ENCODE measurements at places on chromosomes 11 and 22.

DNA sequence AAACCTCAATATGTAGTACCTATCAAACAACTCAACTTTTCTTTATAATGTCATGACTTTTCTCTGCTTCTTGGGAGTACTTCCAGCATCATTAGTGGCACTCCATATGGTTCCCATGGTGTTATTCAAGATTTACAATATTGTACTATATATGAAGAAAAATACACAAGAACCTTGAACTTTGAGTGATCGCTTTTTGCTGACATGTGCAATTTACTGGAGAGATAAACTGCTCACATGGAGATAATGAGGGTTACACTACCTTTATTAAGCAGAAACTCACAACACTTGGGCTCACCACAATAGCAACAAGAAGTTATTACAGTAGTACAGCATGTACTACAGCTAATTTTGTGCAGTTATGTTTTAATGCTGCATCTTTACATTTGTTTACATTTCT, 388.2 kb downstream of the DLG2 start:
- no peak for DNase-seq

- DNase-seq: no peak
Measured at GRCh38 chr22:38865201-38866023, 6.6 kb downstream of the CBX6 start.

- DNase-seq: no peak
Measured at GRCh38 chr11:126444072-126444471, 88.6 kb downstream of the ST3GAL4 start.

DNA sequence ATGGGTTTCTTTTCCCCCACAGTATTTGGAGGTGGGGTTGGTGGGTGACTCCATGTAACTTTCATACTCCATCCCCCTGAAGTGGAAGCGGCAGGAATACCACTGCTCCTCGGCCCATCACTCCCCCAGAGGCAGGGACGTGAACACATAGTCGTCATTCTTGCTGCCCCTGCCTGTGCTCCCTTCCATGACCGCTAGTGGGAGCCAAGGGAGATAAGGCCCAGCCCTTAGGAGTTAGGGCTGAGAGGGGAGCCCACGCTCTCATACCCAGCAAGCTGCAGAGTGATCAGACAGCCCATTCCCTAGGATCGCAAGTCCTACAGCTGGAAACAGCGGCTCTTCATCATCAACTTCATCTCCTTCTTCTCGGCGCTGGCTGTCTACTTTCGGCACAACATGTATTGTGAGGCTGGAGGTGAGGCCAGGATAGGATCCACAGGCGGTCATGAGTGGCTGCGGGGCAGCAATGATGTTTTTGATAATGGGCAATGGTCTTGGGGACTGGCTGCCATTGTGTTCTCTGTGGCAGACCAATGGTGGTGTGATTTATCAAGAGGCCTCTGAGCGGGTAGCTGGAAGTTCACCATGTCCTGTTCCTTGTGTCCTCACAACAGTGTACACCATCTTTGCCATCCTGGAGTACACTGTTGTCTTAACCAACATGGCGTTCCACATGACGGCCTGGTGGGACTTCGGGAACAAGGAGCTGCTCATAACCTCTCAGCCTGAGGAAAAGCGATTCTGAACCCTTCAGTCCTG, 15.9 kb downstream of the RHOG start:
- DNase-seq: no peak

- no peak for DNase-seq
Measured at GRCh38 chr11:65962141-65962564, 619 bp downstream of the SART1 start.

- no peak for DNase-seq
Measured at GRCh38 chr11:28537822-28538221, 429.6 kb downstream of the METTL15 start.

DNA sequence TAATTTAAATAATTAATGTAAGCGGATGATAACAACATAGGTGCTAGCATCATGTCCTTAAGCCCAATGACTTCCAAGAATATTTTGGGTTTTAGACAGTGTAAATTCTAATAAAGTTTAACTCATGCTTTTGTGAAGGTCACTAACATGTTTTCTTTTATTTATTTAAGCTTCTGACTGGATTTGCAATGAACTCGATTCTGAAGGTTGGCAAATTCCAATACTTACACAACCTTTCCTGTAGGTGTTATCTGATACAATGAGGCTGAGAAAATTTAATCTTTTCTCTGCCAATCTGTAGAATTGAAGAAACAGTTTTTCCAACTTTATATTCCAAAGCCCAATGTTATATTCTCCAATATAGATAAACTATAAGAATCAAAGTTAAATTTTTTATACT, 311.3 kb downstream of the LUZP2 start:
- DNase-seq: no peak

DNA sequence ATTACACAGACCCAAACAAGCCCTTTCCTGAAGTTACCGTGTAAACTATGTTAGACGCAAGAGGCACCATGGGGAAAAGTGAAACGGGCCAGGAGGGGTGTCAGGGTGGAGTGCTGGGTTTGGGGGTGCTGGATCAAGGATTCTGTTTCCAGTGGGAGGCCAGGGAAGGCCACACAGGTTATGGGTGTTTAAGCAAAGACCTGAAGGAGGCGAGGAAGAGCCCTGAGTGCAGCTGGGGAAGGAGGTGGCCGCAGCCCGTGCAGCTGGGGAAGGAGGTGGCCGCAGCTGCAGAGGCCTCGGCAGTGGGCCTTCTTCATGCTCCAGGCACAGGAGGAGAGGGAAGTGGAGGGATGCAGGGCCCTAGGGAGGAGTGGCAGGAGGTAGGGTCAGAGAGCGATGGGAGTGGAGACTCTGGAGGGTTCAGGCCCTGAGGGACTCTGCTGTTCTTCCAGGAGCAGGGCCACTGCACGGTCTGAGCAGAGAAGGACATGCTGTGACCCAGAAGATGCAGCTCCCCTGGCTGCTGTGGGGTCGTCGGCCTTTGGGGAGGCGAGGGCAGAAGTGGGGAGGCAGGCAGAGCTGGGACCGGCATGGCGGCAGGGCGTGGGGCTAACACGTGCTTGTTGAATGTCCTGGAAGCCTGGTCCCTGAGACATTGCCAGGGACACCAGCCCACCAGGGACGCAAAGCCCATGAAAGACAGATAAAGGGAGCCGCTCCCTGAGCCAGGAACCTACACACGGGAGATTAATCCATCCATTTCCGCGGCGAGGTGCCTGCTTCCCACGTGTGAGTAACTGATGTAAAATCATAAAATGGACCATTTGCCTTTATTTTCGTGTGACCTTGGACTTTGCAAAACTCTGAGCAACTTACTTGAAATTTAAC, 1049.1 kb downstream of the BRD1 start:
- no peak for DNase-seq

DNA sequence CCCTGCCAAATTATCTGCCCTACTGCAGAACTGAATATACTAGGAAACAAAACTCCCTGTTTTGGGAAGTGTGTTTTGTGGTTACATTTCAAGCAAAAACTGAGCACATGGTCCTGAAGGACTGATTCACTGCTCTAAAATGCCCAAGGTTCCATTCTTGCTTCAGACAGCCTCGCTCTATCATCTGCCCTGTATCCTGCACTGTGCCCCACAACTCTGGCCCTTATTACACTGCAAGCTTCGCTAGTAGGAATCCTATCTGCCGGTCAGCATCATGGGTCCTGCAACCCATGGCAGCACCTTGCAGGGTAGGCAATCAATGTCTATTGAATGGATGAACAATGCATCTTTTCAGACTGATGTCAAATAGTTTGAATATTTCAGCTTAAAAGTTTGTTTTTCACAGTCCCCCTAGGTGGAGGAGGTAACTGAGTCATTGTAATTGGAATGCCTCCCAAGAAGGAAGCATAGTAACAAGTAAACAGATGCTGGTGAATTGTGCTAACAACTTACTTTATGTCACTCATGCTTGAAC, 21.3 kb downstream of the LAYN start:
- no peak for DNase-seq

- no peak for DNase-seq
Measured at GRCh38 chr11:28699701-28700100, 591.5 kb downstream of the METTL15 start.

DNA sequence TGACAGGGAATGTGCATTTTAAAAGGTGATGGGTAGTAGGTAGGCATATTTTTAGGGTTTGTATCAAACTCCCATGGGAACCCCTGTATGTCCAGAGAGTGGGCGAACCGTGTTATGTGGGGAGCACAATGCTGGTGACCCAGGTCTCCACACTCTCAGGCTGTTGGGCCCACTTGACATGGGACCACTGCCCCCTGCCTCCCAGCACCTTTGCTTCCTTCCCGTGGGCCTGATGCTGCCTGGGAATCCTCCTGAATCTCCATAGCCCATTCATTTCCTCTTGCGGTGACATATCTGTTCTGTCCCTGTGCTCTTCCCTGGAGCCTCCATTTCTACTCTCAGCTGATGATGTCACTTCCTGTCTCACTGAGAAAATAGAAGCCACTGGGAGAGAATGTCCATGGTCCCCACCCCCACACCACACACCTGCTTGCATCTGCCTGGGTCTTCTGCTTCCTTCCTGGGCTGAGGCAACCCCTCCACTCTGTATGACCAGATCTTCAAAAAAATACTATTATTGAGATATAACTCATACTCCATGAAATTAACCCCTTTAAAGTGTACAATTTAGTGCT, 55.8 kb upstream of the THY1 start:
- DNase-seq: no peak

DNA sequence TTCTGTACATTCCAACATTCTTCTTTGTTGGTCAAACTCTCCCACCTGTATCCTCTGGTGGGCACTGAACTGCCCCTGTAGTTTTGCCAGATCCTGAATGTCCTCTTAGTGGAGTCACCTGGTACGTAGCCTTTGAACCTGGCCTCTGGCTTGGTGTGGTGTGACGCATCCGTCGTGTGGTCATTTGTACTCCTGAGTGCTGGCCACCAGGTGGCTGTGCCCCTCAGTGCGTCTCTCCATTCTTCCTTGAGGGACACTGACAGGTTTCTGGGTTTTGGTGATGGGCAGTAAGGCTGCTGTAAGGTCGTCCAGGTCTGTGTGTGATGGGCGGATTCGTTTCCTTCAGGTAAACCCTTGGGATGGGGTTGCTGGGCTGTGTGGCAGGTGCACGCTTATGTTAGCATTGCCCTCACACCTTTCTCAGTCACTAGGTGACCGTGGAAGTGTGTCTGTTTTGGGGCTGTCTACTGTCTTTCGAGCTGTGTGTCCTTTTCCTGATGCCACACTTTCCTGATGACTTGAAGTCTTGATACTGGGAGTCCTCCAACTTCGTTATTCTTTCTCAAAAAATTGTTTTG, 13.6 kb upstream of the RANBP1 start:
- DNase-seq: no peak

DNA sequence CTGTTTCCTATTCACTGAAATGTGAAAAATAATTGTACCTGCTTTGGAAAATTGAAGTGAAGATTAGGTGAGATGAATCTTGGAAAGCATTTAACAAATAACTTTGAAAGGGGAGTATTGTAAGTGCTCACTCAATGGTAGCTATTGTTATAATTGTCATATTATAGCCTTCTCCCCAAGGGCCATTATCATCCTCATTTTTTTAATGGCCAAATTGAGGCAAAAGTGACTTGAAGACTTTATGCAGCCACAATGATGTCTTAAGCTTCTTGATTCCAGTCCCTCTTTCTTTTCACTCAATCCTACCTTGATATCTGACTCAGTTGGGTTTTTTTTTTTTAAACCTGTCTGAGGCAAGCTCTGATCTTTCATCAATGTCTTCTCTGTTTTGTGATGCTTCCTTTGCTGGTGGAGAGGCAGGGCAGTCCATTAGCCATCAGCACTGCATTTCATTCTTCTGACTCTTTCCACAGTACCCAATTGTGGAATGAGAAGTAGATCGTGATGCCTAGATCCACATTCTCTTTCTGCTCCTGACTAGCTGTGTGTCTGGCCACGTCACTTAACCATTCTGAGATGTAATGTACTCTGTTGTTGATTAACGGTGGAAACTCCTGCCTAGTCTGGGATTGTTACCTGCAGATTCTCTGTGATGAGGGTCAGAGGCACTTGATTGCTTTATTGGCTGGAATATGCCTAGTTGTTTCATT, 101.4 kb downstream of the DBX1 start:
- no peak for DNase-seq

- no peak for DNase-seq
Measured at GRCh38 chr11:123258877-123259276, 63.8 kb upstream of the CLMP start.

GRCh38 chr11:35177370-35177769, 38.4 kb downstream of the CD44 start:
- no peak for DNase-seq

DNA sequence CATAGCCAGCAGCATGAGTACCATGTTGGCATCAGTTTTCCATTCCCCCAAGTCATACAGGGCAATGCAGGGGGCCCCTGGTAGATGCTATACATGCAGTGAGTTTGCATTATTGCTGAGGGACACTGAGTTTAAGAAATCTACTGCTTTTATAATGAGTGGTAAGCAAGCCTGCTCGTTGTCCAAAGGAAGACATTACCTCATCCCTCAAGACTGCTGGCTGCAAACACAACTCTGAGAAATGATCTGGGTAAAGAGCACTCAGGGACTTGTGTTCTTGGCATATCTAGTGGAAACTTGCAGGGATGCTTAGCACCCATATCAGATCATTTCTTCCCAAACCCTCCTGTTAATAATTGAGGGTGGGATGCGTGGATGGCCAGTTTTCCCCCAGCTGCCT, 77.9 kb downstream of the CWC15 start:
- no peak for DNase-seq

GRCh38 chr11:33656768-33657167, 43.9 kb downstream of the C11orf91 start:
- DNase-seq: no peak

DNA sequence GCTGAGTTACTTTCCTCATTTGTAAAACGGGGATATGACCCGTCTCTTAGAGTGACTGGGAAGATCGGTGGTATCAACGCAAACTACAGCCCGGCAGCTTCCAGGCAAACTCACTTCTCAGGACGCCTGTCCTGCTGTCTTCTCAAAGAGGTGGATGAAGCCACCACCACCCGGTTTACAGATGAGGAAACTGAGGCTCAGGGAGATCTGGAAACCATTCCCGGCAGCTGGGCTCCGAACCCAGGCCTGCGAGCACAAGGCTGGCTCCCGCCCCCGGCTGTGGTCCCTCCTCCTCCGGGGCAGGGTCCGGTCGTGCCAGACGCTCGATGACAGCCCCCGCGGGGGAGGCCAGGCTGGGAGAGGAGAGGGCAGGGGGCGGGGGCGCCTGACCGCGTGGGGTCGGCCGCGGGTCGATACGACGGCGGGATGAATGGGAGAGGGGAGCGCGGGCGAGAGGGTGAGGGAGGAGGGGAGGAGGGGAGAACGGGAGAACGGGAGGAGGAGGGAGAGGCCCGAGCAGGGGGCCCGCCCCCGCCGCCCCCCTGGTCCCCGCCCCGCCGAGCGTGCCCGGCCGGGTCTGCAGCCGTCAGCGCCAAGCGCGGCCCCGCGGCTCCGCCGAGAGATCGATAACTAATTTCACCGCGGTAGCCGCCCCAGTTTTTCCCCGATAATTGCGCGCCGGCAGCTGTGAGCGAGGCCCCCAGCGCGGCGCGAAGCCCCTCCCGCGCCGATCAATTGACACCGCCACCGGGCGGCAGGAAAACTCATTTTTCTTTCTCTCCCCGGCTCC, 14.0 kb downstream of the IGLL1 start:
- no peak for DNase-seq
